ENCODE measurements at places on chromosomes 13 and 19.

DNA sequence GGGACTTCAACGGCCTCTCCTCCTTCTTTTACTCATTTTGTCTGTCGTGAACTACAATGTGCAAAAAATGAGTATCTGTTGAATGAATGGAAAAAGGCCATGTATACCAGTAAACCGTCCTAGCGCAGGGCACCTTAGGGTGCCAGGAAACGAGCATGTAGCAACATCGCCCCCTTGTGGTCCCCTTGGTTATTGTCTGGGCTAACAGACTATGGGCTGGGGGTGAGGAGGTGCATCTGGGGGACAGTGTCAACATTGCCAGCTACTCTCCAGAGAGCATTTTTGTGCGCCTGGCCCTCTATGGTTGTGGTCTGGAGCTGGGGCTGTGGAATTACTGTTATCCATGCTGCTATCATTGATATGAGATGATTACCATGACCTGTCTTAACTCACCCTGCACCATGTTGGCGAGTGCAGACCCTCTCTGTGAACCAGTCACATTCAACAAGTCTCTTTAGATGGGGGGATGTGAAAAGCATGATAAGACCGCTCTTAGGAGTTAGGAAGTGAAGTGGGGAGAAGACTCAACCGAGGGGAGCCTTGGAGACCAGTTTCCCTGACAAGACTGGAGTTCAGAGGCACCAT, 22.8 kb upstream of the SIGLEC11 start:
- DNase-seq, result no peak

DNA sequence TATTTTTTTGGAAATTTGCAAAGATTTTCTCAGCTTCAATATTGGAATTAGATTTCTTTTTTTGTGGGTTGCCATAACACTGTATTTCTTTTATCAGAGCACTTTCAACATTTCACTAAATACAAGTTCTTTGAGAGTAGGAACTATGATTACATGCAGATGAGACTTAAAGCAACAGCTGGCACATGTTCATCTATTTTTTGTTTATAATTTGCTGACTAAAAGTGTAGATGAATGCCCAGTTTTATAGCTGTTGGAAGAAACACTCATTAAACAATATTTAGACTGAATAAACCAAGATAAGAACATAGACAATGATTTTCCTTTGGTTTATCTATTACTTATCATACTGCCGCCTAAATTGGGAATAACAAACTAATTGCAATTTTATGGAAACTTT, 803.0 kb upstream of the KLHL1 start:
- no peak for DNase-seq

DNA sequence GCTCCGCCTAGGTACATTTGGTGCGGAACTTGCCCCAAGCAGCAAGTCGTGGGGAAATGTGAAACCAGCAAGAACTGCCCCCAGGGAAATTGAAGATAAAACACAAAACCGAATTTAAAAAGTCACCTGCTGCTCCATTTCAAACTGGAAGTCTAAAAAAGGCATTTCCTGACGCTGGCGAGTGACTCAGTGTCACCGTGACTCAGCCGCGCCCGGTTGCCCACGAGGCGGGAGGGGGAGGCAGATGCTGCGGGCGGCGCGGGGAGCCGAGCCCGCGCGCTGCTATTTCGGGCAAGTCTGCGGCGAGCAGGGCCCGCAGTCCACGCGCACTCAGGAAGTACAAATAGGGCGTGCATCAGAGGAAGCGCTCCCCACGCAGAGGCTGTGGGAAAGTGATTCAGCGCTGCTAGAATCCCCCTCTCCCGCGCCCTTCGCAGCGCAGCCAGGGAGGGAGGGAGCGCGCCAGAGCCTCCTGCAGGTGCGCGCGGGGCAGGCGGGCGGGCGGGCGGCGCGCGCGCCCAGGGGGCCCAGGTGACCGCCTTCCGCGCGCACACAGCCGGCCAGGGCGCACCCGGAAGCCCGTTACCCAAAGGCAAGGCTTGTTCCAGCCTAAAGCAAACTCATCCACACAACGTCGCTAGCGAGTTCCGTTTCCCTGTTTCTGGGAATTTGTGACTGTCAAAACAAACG, 168.8 kb downstream of the COL4A1 start:
- DNase-seq, result peak; percentile 30

DNA sequence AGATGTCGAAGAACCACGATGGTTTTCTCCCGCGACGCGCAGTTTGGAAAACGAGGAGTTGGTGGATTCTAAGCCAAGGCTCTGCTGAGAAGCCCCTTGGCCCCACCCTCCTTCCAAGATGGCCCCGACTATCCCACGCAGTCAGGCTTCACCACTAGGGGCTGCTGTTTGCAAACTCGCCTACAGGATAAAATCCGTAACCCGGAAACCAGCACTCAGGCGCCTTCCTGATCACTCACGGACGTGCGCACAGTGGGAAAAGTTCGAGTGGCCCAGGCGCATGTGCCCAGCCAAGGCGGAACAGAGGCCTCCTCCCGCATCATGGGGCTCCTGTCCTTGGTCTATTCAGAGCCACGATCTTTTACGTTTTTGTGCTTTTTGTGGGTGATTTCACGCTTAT, 19.2 kb upstream of the UQCR11 start:
- peak; percentile 12 for DNase-seq

DNA sequence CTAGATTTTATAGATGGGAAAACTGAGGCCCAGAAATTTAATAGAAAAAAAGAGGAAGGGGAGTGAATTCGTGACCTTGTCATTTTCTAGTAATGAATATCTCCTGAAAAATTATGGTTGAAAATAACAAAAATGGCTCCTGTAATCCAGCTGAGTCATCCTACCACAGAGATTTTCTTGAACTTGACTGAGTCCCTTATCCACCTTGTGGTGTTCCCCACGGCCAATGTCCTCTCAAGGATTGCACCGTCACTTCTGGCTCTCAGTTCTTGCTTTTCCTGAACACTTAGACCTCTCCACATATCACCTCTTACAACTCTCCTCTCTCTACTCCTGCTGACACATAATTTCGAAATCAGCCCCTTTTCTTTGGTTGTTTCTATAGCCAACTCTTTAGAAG, 1.2 kb upstream of the KATNAL1 start:
- DNase-seq, result peak; percentile 17

- no peak for DNase-seq
These were observed 9.9 kb upstream of the SULT2A1 start for GRCh38 chr19:47896019-47896418.

GRCh38 chr13:52811841-52812240, 36.6 kb downstream of the PCDH8 start:
- DNase-seq, result no peak

GRCh38 chr13:95325485-95325884, 24.2 kb upstream of the ABCC4 start:
- no peak for DNase-seq

DNA sequence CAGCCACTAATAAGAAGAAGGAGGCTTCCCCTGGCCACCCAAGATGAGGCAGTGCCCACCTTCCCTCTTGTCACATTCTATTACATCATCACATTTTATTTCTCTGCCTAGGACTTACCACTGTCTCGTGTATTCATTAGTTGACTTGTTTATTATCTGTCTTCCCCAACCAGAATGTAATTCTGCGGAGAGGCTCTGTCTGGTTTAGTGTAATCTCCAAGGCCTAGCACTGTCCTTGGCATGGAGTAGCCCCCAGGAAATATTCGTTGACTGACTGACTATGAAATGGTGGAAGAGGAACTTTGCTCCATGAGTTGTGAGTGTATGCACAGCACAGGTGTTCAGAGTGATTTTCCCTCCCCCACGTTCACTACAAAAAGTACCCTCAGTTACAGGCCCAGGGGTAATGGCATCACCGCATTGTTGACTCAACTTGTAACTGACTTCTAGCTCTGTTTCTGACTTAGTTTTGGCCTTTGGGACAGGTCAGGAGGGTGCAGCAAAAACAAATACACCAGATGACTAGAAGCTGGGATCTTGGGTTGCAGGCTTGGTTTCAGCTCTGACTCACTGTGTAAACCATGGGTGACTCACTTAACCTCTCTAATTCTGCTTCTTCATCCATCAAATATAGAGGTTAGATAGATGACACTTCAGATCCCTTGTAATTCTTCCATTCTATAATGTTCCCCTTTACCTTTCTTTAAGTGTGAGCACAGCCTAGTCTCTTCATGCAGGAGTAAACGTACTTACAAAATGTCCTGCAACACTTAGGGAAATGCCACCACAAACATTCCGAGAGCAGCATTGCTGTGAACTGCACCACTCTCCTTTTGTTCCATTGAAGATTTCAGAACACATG, 229.7 kb downstream of the KCNRG start:
- peak; percentile 74 for DNase-seq

DNA sequence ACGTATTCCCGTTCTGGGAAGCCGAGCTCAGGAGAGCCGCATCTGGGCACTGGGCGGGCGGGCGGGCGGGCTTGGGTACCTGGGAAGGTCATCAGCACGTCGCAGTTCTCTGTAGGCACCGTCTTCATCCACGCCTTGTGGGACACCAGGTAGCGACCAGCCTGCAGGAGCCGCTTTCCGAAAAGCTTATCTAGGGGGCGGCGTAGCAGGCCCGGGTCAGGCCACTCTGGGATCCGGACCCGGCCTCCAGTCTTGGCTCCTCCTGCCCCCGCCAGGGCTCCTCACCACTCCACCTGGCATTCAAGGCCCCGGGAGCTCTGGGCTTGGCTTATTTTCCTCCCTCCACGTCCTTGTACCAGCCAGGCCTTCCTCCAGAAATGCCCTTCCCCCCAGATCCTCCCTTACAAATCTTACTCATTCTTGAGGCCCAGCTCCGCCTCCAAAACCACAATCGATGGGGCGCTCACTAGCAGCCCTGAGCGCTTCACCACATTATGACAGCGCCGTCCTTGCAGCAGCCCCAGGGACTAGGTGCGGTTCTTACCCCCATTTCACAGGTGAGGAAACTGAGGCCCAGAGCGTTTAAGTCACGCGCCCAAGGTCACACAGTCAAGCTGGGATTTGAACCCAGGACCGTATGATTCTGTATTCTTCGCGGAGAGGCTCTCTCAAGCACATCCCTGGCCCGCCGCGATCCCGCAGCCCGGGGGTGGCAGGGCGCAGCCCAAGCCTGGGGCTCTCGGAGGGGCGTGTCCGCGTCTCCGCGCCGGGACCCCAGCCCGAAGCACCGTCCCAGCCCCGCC, 843 bp downstream of the ANO8 start:
- no peak for DNase-seq

DNA sequence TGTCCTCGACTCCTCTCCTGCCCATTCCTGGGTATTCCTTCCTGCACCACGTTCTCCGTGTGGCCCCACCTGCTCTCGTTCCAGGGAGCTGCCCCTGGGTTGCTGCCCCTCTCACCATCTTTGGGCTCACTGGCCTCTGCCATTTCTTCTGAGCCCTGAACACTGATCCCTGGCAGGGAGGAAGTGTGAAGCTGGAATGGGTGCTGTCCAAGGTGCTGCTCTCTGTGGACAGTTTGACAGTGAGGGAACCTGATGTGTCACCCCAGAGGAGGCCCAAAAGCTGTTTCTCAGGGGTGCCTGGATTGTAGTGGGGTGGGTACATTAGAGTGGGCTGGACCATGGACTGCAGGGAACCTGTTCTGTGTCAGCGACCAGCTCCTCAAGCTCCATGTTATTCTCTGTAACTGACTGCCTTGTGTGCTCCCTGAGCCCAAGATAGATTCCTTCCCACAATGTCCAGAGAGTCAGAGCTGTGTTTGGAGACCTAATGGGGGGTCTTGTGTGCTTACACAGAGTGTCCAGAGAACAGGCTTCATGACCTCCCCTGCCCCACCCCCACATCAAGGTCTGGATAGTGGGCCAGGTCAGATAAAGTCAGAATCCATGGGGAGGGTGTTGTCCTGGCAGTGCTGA, 7.2 kb upstream of the CEACAM8 start:
- no peak for DNase-seq

- no peak for DNase-seq
These were observed 11.8 kb downstream of the LIG1 start for GRCh38 chr19:48158210-48158790.

GRCh38 chr13:33353646-33354045, 68.1 kb upstream of the STARD13 start:
- no peak for DNase-seq

DNA sequence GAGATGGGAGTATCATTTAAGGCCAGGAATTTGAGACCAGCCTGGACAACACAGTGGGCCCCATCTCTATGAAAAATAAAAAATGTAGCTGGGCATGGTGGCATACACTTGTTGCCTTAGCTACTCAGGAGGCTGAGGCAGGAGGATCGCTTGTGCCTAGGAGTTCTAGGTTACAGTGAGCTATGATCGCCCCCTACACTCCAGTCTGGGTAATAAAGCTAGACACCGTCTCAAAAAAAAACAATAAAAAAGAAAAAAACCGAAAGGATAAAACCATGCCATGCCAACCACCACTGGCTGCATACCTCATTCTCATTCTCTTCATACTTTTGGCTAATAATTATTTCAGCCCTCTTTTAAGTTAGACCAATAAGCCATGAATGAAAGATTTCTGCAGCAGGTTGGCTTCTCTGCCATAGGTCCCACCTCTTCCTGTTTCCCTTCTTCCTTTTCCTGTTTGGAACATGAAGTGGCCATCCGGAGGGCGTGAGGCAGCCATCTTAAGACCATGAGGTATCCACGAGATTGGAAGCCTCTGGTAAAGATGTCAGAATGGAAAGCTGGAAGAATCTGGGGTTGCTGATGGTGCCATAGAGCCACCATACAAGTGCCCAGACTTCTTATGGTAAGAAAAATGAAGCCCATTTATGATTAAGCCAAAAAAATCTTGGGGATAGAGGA, 171.3 kb downstream of the CACNA1A start:
- DNase-seq, result no peak

DNA sequence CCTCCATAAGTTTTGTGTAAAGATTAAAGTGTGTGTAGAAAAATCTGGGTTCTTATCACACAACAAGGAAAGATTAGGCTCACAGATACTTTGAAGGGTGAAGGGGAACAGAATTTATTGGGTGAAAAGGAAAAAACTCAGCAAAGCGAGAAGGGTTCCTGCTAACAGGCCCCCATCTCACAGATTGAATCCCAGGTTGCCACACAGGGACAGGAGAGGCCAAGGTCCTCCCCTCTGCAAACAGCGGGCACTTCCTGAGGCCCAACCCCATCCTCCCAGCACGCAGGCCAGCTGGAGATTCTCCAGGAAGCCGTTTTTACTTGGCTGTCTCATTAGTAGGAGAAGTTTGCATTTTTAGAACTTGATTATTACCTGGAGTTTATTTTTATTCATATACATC, 15.2 kb upstream of the ERCC5 start:
- no peak for DNase-seq
